LoVo (cell line): ENCODE measurements at places on chromosomes 11 and 22.

DNA sequence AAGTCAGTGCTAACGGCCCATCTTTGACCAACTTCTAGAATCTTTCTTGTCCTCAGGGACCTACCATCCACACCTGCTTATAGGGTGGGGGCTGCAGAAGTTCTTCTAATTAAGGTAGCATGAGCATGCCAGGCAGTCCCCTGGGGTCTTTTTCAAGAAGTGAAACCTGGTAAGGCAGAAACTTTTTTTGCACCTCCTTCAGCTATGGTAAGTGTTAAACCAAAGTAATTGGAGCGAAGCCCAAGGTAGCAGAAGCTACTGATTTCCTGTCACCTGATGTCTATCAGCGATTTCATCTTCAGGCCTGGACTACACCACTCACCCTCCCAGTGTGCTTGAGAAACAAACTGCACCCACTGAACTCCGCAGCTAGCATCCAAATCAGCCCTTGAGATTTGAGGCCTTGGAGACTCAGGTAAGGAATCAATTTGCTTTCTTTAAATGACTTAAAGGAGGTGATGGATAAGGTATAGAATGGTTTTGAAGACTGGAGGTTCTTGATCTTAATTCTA lies at the start of gene MS4A1:
Gene MS4A1 (plus strand): TSS at position 317 of the 512 bp plus-strand sequence. CDS start 6,528 bp downstream, outside the sequence.
- no peak for DNase-seq

DNA sequence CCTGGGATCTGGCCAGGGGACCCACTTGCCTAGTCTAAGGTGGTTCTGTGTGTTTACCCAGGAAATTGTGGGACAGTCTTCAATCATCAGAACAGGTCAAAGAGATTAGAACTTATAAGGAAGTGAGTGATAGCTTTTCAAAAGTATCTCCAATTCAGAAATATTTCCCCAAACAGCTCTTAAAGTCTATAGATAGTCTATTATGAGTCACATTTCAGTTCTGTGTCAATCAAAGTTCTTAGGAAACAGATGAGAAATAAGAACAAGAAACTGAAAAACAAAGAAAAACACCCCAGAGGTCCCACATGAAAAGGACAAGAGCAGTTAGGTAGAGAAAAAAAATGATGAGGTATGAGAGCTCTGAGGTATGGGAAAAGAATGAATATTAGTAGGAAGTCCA lies 381.4 kb upstream of the MPPED2 start:
- no peak for DNase-seq

- DNase-seq = no peak
Measured at GRCh38 chr22:37219533-37219932, 7.3 kb upstream of the SSTR3 start.

GRCh38 chr11:35303596-35304385 lies 115.6 kb downstream of the SLC1A2 start:
- no peak for DNase-seq

GRCh38 chr11:119166368-119167076 lies 2.0 kb upstream of the NLRX1 start:
- peak; percentile 69 for DNase-seq
